ENCODE measurements at places on chromosomes 1 and 21.
A peak's percentile ranks its signal among the peaks of the same experiment; 100 is the strongest.

- DNase-seq, result no peak
Measured at GRCh38 chr1:67722292-67722944, 37.4 kb downstream of the GADD45A start.

- peak; percentile 19 for DNase-seq
Measured at GRCh38 chr1:206935491-206936067, 10.7 kb downstream of the PIGR start.

DNA sequence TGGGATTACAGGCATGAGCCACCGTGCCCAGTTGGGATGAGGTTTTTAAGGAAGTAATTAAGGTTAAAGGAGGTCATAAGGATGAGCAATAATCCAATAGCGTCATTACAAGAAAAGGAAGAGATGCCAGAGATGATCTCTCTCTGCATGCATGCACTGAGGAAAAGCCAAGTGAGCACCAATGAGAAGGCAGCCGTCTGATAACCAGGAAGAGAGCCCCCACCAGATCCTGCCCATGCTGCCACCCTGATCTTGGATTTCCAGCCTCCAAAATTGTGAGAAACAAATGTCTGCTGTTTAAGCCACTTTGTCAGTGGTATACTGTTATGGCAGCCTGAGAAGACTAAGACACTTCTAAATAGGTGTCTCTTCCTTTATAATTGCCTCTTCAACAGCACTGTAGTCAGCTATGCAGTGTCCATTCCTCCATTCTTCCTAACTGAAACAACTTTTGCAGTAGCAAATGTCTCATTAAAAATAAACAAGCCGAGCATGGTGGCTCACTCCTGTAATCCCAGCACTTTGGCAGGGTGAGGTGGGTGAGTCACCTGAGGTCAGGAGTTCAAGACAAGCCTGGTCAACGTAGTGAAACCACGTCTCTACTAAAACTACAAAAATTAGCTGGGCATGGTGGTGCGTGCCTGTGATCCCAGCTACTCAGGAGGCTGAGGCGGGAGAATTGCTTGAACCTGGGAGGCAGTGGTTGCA is 216.2 kb upstream of the RUNX1 start:
- no peak for DNase-seq

DNA sequence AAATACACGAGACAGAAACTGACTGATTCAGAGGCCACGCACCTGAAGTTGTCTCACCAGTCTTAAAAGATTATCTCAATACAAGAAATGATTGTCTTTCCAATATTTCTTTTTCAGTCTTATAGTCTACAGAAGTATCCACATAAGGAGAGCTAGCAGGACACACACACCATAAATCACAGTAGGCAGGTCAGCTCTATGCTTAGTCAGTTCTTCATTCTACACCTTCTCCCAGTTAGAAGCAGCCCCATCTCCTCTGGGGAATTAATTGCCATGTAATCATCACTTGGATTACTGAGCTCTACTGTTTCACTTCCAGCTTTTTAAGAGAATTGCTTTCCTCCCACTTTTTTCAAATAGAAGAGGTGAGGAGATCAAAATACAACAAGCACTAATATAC is 59.6 kb downstream of the SMYD3 start:
- DNase-seq, result no peak

GRCh38 chr1:59123081-59123681 is 173.7 kb upstream of the FGGY start:
- no peak for DNase-seq

- DNase-seq, result no peak
Measured at GRCh38 chr21:41059871-41060270, 108.1 kb upstream of the BACE2 start.

- no peak for DNase-seq
Measured at GRCh38 chr21:25911730-25912401, 177.1 kb downstream of the GABPA start.

GRCh38 chr1:7479571-7479970 is 291.5 kb upstream of the VAMP3 start:
- DNase-seq, result no peak

GRCh38 chr1:65097076-65097475 is 50.9 kb upstream of the AK4 start:
- DNase-seq, result no peak

DNA sequence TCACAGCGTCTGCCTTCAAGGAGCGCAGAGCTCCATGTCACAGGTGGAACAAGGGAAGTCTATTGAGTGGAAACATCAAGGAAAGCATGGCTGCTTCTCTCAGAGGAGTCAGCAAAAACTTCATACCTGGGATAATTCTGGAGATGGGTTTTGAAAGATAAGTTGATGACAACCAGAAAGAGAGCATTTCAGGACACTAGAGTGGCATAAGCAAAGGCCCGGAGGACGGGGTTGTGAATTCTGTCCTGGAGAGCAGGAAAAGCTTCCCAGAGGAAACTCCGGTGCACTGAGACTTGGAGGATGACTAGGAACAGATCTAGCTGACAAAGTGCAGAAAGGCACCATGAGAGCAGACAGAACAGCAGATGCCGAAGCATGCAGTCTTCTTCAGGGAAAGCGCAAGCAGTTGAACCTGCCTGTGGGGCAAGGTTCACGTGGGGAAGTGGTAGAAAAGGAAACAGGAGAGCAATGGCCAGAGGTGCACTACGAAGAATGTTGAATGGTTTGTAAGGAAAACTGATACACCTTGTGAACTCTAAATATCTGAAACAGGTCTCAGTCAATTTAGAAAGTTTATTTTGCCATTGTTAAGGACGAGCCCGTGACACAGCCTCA is 222.9 kb downstream of the PLPP3 start:
- DNase-seq, result no peak

GRCh38 chr1:204870160-204870912 is at the start of gene NFASC:
Gene NFASC, plus strand, starts transcription at chr1:204870862. Its CDS starts 73,454 bp downstream, at chr1:204944316.
- no peak for DNase-seq

- no peak for DNase-seq
Measured at GRCh38 chr1:201069636-201070035, 42.6 kb downstream of the CACNA1S start.

GRCh38 chr1:181011301-181012202 is 11.1 kb downstream of the STX6 start:
- no peak for DNase-seq

GRCh38 chr1:154812877-154813276 is 57.2 kb downstream of the KCNN3 start:
- no peak for DNase-seq

DNA sequence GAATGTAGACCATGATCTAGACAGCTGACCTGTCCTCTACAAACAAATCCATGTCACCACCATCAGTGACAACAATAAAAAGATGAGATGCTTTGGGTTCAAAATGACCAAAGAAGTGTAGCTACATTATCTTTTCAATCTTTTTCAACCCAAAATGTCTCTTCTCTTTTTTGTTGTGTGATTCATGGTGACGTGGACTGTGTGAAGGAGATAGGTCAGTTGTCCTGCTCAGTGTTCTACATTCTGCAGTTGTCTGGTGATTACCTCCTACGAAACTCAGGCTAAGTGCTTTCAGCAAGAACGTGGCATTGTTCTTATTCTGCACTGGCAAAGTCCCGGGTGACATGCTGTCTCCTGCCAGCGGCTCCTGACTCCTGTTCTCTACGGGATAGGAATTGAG is 73.1 kb downstream of the PRKAB2 start:
- DNase-seq, result no peak

DNA sequence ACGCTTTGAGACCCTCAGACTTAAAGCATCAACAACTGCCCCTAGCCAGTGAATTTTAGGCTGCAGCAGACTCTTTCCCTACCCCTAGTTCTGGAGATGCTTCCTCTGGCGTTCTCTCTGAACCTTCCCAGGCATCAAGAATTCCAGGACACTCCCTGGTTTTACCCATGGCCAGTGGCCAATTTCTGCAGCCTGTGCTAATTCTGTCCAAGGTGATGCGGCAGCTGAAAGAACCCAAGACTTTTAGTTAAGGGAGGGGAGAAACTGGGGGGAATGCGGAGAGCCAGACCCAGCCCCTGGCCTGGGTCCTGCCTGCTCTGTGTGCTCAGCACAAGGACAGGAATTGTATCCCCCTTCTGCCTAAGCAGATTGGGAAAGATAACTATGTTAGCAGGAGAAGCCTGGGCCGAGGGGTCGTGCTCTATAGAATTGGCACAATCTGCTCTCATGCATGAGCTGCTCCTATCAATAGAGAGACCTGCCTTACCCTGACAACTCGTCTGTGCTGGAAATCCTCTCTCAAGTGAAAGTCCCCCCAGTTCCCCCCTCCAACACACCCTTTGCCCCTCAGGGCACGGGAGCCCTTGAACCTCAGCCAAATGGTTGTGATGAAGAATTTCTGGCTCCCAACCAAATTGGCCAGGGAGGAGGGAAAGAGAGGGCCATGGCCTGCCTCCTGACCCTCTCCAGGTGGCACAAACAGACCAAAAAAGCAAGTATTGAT is 5.4 kb upstream of the GJA8 start:
- no peak for DNase-seq

GRCh38 chr1:58895559-58896145 is 111.8 kb upstream of the JUN start:
- DNase-seq, result no peak

GRCh38 chr21:25453524-25453923 is 153.8 kb downstream of the MRPL39 start:
- DNase-seq, result no peak

- no peak for DNase-seq
Measured at GRCh38 chr1:3283849-3284248, 170.6 kb upstream of the ARHGEF16 start.

DNA sequence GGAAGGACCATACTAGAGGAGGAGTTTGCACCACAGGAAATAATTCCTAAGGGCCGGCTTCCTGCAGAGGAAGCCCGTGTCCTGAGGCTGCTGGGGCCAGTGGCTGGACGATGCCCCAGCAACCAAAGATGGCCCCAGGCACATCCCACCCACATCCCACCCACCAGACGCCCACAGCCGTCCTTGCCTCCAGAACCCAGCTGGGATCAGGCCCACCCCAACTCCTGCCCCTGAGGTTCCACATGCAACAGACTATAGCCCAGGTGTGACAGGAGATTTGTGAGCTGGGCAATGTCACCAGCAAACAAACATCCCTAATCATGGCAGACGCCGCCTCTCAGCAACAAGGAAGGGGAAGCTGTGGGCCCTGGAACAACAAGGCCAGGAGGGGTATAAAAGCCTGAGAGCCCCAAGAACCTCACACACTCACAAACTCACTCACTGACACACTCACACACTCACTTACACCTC is at the start of gene KRTAP10-9:
Gene KRTAP10-9 (plus strand): TSS at position 421 of the 471 bp plus-strand sequence. CDS start 79 bp downstream, outside the sequence.
- DNase-seq, result no peak

DNA sequence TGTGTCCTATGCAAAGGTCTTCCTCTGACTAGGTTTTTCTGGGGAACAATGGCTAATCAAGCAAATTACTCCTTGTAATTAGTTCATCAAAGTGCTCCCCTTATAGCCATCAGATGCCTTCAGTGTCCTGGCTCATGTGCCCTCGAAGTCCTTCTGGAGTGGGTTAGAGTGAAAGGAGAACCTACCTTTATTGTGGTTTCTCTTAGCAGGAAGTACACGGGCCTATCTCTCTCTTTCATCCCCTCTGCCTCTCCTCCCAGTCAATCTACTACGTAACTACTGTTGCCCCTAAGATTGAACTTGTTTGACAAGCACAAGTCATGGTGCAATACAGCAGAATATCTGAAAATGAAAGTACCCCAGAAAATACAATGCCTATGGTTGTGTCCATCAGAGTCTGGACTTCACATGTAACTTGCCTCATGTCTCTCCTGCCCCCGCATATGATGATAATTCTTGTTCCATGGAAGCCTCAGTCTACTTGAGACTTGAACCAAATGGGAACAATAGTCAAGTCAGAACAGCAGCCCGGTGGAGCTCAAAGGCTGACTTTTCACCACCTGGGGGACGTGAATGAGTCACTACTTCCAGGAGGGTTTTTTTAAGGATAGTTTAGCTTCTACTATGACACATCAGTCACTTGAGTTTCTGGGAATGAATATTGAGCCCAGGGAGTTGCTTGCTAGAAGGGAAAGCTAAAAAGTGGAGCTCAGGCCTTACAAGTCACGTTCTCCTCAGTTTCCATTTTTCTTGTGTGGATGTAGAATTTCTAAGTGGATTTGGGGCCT is 243.6 kb downstream of the TNR start:
- DNase-seq, result no peak

DNA sequence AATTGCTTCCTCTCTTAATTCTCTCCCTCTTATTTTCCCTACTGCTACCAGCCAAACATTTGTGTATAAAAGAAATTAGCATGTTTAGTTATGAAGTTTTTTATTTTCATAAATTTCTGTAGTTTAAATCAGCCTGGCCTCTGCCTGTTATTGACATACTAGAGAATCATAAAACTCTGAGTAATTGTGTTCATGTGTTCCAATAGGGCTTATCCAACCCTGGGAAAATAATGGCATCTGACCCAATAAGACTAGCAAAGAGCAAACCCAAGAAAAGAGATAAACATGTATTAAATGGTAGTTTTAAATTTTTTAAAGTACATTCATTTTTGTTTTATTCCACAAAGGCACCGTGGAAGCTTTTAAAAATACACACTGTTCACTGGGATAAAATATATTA is 404.3 kb downstream of the HLX start:
- DNase-seq, result no peak

DNA sequence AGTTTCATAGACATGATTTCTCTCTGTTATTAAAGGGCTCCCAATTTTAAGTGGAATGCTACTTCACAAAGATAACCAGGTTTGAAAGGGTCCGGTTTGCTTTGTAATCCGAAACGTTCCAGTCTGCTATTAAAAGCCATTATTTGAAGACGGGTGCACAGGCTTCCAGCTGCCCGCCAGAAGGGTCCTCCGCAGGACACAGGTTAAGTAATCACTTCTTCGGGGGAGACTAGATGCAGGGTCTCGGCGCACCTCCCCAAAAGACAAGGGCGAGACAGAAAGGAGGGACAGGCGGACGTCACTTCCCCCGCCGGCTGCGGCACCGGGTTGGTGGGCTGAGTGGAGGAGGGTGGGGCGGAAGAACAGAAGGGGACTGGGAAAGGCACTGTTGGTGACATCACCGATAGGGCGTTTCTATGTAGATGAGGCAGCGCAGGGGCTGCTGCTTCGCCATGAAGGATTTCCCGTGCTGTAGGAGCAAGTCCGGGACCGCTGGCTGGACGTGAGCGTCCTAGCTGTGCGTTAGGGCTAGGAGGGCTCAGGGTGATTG is 8.9 kb downstream of the RNU1-2 start:
- DNase-seq, result peak; percentile 95

GRCh38 chr1:92483610-92484471 is 2.9 kb downstream of the GFI1 start:
- DNase-seq, result peak; percentile 40

DNA sequence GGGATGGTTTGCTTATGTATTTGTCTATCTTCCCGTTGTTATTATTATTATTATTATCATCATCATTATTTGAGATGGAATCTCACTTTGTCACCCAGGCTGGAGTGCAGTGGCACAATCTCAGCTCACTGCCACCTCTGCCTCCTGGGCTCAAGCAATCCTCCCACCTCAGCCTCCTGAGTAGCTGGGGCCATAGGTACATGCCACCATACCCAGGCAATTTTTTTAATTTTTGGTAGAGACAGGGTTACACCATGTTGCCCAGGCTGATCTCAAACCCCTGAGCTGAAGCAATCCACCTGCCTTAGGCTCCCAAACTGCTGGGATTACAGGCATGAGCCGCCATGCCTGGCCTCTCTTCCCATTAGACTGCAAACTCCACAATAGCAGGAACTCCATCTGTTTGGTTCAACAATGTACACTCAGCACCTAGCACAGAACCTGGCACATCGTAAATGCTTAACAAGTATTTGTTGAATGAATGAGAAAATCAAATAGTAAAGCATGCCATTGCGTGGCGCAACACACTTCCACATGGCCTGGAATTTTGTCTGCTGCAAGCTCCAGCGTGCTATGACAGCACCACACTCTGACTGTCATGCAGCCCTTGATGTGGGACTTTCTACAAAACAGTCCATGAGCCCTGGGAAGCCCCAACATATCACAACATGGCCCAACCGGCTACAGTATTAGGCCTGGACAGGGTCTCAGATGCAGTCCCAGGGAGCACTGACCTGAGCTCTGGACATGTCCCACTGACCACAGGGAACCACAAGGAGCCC is 3.8 kb upstream of the TINAGL1 start:
- no peak for DNase-seq

Measured in T-helper 2 cell (primary cell).